ENCODE measurements at places on chromosomes 1 and 21.

DNA sequence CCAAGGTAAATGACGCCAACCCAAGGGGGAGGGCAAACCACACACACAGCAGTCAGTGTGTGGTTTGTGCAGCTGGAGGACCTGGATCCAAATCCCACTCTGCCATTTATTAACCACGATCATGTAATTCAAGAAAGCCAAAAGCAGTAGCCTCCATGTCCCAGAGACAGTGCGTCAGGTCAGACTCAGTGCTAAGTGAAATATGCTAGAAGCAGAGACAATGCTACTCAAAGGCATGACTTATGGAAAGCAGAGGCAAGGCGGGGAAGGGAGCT, 13.6 kb downstream of the TTC39A start:
- no peak for DNase-seq

- DNase-seq, result no peak
Measured at GRCh38 chr1:24951337-24951736, 21.3 kb upstream of the RUNX3 start.

GRCh38 chr1:150764617-150765101, 919 bp downstream of the CTSS start:
- DNase-seq, result no peak

DNA sequence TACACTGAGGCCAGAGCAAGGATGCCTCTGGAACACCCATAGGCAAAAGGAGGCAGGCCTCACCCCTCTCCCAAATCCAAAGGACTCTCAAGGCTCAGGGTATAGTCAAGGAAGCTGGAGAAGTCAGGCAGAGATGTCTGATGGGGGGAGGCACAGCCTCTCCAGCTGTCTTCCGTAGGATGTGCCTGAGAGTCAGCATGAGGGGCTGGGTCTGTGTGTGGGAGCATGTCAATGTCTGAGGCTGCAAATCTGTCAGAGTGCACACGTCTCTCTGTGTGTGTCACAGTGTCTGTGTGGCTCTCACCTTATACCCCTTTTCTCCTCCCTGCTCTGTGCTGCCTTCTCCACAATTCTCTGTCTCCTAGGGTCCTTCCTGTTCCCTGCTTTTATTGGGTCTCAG, 4.0 kb downstream of the HPCAL4 start:
- DNase-seq, result no peak

DNA sequence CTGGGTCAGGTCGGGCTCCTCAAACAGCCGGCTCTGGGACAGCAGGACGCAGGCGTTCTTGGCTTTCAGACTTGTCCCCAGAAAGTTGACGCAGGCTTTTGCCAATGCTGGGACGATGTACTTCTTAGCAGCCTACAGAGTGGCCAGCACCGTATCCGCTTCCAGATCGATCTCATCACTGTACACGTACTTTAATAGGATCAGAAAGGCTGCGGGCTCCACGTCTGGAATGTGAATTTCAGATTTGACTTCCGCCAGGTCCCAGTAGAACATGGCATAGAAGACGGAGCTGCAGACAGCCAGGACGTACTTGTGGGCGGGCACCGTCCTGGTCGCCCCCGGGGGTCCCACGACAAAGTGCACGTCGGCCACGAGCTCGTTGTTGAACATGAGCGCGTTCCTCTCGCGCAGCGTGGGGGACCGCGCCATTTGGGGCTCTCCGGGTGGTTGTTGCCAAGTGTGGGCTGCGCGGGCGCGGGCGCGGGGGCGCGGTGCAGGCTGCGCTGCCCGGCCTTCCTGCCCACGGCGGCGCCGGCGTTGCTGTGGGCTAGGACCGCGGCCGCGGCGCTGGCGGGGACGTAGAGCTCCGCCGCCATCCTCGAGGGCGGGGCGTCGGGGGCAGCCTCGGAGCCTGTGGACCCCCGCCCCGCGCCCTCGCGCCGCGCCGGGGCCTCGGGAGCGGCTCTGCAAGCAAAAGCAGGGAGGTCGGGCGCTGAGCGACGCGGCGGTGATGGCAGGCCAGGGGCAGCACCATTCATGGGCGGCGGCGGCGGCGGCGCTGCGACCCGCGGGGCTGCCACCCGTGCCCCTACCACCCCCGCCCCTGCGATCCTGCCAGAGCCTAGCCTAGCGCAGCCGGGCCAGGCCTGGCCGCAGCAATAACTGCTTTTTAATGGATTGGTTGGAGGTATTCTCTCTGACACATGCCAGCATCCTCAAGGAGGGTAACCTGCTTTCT, 10.6 kb downstream of the CNR2 start:
- DNase-seq, result no peak

GRCh38 chr1:232287676-232288569, 342.0 kb downstream of the SIPA1L2 start:
- DNase-seq, result no peak

DNA sequence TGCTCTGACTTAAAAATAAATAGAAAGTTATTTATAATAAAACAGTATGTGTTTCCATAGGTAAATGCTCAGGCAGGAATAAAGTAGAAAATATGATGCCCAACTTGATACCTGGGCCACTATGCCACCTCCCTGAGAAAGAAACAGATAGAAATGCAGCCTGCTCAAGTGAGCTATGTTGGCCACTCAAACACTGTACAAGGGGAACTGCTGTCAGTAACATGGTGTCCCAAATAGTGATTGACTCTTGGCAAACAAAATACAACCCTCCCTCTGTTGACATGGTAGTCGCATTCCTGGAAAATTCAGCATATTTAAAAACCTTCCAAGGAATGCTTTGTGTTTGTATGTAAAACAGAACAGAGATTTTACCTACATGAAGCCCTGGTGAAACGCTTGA, 66.9 kb upstream of the KCNE2 start:
- DNase-seq, result no peak

All from brain pericyte (primary cell).